Activated naive CD8-positive, alpha-beta T cell treated with anti-CD3 and anti-CD28 coated beads for 36 hours (primary cell): ENCODE measurements at places on chromosomes 3 and 15.

DNA sequence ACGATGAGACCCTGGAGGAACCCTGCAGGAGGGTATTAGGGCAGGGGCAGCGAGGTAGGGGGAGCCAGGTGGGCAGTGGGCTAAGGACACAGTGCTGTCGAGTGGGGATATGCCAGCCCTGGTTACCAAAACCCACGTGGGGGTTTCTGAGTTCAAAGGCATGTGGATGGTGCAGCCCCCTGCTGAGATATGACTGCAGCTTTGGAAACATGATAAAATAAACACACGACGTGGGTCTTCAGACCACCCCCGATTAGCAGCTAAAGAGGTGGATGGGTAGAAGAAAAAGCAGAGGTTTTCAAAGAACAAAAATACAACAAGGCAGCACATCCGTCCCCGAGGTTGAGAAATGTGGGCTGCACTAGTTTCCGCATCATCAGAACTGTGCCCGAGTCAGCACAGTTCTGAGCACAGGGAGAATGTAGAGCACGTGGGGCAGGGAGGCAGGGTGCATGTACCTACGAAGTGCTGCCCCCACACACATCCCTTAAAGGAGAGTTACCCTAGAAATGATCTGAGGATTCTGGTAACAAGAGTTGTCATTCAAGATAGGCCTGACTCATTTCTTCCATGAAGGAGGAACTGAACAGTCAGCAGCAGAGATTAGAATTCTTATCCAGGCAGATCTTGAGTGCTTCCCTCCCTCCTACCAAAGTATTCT, 121.3 kb downstream of the RPLP1 start:
- peak overlapping the region; percentile 31 for H3K27ac ChIP-seq
- H3K4me3 ChIP-seq, result no peak overlapping the region
- H3K27me3 ChIP-seq, result peaks cover 4% of the 10 kb centered on the region
- peaks cover 24% of the 10 kb centered on the region for H3K4me1 ChIP-seq
- no peaks in the 10 kb centered on the region for H3K36me3 ChIP-seq

DNA sequence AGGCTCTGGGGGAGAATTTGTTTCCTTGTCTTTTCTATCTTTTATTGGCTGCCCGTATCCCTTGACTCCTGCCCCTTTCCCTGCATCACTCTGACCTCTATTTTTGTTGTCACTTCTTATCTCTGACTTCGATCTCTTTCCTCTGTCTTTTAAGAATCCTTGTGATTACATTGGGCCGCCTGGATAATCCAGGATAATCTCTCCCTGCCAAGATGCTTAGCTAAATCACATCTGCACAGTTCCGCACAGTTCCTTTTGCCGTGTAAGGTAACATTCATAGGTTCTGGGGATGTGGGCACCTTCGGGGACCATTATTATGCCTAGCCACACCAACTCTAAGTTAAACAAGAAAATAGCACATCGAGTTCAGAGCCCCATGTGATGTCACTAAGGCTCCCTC, 103.0 kb upstream of the DPPA4 start:
- H3K4me1 ChIP-seq, result no peaks in the 10 kb centered on the region
- H3K4me3 ChIP-seq, result no peak overlapping the region
- H3K27ac ChIP-seq, result no peak overlapping the region
- H3K36me3 ChIP-seq, result no peaks in the 10 kb centered on the region

DNA sequence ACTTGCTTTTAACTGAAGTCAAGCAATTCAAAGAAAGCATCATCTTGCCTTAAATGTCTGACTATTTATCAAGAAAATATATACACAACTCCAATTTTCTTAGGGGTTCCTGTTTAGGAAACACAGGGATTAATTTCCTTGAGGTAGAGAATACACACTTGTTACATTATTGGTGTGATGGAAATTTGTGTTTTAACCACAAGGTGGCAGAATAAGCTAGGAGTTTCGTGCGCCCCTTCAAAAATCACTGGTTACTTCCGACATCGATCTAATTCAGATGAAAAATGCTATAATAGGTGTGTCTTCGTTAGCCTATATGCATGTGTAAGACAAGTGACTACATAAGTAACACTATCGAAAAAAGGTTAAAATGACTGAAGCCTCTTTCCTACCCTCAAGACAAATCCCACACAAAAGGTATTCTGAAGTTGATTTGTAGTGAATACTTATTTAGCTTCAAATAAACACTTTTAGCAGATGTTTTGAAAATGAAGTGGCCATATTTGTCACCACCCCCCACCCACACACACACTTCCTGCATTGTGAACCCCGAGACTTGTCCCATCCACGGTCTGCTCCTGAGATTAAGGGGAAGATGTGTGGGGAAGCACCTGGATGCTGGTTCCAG, 246.5 kb downstream of the ROBO1 start:
- H3K36me3 ChIP-seq, result no peaks in the 10 kb centered on the region
- H3K27ac ChIP-seq, result no peak overlapping the region
- H3K4me1 ChIP-seq, result peaks cover 4% of the 10 kb centered on the region
- H3K27me3 ChIP-seq, result peaks cover 2% of the 10 kb centered on the region

DNA sequence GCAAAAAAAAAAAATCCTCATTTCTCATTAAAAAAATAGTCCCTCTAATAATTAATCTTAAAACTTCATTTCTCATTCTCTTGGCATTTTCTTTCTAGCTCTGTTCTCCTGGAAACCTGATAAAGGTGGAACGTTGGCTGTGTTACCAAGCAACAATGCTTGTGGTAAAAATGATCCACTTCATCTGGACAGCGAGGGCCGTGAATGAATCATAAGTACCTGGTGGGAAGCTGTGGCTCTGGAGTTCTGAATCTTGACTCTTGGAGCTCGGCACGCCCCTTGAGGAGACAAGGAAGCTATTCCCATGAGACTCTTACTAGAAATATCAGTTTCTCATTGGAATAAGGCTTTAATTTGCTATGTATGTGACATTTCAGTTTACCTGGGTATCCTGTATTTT, 32.5 kb downstream of the BCL2L10 start:
- no peaks in the 10 kb centered on the region for H3K36me3 ChIP-seq
- DNase-seq, result no peak
- peaks cover 10% of the 10 kb centered on the region for H3K4me1 ChIP-seq
- H3K27ac ChIP-seq, result no peak overlapping the region
- H3K27me3 ChIP-seq, result no peaks in the 10 kb centered on the region

DNA sequence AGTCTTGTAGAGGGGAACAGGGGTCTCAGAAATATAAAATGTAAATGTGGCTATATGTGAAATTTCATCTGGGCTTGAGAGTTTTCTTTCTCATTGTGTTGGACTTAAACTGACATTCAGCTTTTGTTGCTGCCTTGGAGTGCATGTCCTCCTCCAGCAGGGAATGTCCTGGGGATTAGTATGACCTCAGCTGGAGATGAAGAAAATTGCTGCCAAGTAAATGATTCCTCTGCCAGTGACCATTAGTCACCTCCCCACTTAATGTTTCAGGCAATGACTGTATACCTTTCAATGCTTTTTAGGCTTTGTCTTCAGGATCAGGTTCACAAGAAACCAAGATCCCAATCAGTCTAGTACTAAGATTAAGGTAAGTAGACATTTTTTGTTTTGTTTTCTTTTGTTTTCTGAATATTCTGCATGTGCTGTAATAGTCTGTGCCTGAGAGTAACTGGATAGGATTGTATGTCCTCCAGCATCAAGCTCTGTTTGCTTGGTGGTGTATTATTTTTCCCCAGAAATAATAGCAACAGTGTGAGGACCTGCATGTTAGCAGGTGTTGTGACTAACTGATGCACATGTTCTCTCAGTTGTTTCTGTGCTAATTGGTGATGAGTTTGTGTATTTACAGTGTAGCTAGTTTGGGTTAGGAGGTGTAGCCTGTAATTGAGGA, 18.1 kb upstream of the SLC22A13 start:
- no peak overlapping the region for H3K4me3 ChIP-seq
- no peak overlapping the region for H3K27ac ChIP-seq
- DNase-seq, result no peak
- H3K27me3 ChIP-seq, result no peaks in the 10 kb centered on the region
- peaks cover 2% of the 10 kb centered on the region for H3K4me1 ChIP-seq

DNA sequence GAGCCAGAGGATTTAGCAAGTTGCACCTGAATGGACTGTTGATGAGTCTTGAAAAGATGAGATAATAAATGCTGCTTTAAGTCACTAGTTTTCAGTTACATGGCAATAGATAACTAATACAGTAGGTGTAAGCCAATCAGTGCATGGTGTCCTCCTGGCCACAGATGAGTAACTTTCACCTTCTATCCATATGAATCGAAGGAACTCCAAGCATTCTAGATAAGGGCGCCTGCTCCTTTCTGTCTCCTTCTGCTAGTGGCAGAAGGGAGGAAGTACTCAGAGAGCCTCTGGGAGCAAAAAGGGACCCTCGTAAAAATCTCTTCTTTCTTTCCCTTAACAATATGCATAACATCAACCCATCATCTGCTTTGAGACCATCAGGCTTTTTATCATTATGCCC, 37.3 kb downstream of the TM6SF1 start:
- no peaks in the 10 kb centered on the region for H3K4me1 ChIP-seq
- H3K27ac ChIP-seq, result no peak overlapping the region
- H3K36me3 ChIP-seq, result peaks cover 2% of the 10 kb centered on the region

DNA sequence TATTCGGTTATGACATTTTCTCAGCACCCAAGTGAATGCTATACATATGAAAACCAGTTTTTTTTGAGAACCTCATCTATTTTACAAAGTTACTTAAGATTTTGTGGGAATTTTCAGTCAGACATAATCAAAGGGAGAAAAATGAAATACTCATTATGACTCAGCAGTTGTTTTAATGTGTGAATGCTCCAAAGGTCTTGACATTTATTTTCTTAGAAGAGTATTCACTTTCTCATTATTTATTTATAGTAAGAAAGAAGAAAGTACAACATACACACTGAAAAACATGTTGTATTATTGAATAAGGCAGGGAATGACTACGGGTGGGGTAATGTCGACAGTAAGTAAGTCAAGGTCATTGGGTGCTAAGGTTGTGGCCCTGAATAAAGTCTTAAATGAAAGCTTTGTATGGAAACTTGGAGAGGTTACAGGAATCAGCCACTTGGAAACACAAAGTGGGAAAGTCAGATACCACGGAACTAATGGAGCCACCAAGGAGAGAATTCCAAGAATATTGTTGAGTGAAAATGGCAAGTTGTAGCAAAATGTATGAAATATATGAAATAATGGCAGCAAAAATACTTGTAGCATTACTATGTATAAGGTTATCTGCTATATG, 844.5 kb downstream of the TBL1XR1 start:
- H3K27ac ChIP-seq, result no peak overlapping the region
- no peaks in the 10 kb centered on the region for H3K4me1 ChIP-seq
- no peak overlapping the region for H3K4me3 ChIP-seq

DNA sequence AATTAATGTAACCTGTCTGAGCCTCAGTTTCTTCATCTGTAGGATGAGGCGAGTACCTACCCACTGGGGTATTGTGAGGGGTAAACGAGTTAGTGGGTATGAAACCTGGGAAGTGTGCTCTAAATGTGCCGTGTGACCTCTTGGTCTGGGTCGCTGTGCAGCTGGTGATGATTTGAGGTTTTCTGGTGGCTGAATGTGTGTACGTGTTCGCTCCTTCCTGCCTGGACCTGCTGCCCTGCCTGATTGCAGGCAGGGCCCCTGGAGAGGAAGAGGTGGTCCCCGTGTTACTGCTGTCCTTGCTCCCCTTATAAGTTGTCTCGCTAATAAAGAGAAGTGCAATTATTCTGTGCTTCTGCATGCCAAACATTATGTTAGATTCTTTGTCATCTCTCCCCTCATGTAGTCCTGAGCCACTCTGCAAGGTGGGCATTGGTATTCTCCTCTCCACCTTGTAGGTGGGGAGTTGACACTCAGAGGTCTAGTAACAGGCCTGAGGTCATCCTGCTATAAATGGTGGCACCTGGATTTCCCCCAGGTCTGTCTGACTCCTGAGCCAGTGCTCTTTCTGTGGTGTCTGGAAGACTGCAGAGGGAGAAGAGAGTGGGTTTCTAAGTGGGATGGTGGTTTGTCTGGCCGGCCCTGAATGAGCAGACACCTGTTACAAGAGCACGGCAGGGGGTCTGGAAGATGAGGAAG, 15.7 kb downstream of the PDIA5 start:
- no peaks in the 10 kb centered on the region for H3K27me3 ChIP-seq
- H3K4me3 ChIP-seq, result no peak overlapping the region
- H3K27ac ChIP-seq, result peak overlapping the region; percentile 43

GRCh38 chr3:187150599-187150998, 11.3 kb upstream of the RPL39L start:
- H3K27me3 ChIP-seq, result no peaks in the 10 kb centered on the region
- H3K4me3 ChIP-seq, result no peak overlapping the region
- H3K27ac ChIP-seq, result no peak overlapping the region
- no peaks in the 10 kb centered on the region for H3K36me3 ChIP-seq
- DNase-seq, result peak; percentile 60
- peaks cover 10% of the 10 kb centered on the region for H3K4me1 ChIP-seq

DNA sequence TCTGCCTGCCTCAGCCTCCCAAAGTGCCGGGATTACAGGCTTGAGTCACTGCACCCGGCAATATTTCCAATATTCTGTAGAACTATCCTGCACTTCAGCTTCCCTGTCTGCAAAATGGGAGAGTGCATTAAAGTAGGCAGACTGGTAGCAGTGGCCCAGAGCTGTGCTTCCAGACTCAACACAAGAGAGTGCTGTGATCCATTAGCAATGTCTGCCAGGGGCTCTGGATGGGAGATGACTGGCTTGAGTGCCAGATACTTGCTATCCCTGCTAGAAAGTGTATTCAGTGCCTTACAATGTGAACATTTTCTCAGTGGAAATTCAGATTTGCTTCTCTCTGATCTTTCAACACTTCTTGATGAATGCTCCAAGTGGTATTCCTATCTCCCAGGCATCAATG, 65.4 kb upstream of the CTSH start:
- H3K4me1 ChIP-seq, result peaks cover under 1% of the 10 kb centered on the region
- no peak overlapping the region for H3K4me3 ChIP-seq
- DNase-seq, result no peak
- no peaks in the 10 kb centered on the region for H3K36me3 ChIP-seq
- H3K27me3 ChIP-seq, result no peaks in the 10 kb centered on the region

DNA sequence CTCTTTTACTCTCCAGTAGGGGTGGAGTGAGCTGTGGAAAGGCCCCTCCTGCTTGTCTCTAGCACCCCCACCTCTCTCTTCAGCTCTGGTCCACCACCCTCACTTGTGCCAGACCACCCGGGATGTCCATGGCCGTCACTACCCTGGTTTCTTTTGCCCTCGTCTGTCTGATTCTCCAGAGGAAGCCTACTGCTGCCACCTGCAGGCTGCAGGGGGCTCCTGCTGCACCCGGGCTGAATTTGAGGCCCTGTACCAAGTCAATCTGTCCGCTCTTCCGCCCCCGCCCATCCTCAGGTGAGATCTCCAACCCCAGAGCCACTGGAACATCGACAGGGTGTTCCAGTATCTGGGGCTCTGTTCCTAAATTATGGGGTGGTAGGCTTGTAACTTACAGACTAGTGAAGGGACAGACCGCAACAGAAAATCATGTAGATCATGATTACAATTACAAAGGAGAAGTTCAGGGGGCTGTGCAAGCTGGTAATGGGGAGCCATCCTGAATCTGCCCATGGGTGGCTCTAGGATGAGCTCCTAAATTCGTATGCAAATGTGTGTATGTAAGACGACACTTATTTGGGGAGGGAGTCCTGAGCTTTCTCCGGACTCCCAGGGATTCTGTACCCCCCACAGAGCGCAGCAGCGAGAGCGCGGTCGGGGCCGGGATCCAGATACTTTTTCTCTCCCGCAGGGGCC, 683 bp upstream of the UNC45A start:
- H3K27ac ChIP-seq, result peak overlapping the region; percentile 90
- H3K4me1 ChIP-seq, result peaks cover 41% of the 10 kb centered on the region
- H3K36me3 ChIP-seq, result peaks cover 18% of the 10 kb centered on the region

GRCh38 chr15:31435912-31436628, 109.4 kb downstream of the KLF13 start:
- H3K27ac ChIP-seq, result peak overlapping the region; percentile 96
- peak; percentile 54 for DNase-seq
- no peaks in the 10 kb centered on the region for H3K27me3 ChIP-seq
- no peaks in the 10 kb centered on the region for H3K36me3 ChIP-seq
- H3K4me1 ChIP-seq, result peaks cover 73% of the 10 kb centered on the region
